Anterior cingulate cortex (tissue), 58 donors: ENCODE measurements at places on chromosomes 5 and 9.

DNA sequence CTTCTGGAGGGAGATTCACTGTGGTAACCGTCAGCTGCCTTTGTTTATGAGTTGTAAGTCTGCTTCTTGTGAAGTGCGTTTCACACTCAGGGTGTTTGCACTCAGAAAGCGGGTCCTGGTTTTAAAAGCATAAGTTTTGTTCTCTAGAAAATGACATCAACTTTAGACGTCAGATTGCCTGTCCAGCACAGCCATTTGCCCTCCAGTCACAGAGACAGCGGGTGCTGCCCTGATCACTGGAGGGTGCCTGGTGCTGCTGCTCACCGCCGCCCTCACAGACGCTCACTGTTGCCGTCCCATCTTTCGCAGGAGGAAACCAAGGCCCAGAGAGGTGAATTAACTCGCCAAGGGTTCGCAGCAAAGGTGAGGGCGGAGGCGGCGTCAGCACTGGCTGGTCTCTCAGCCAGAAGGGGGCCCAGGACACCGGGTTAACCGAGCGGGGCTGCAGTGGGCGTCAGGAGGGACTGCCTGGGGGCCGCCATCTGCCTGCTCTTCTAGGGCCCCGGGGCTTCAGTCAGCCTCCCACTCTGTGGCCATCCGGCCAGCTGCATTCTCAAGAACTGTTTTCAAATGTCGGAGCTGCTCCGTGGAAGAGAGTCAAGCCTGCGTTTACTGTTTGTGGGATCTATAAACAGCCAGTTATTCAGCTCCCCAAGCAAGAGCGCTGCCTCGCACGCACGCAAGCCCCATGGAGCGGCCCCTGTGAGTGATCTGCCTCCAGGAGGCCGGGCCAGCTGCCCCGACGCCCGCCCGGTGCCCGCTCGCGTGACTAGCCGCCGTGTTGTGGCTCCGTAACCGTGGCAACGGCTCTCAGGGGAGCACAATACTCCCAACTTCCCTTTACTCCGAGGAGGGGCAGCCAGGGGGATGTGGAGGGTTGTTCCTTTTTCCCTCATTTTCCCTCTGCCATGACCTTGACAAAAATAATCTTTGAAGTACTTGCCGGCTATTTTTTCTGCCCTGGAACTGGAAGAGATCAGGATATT, 43.4 kb upstream of the EXOC3 start:
- DNase-seq, result peak; percentile 42

GRCh38 chr9:136531904-136532798, 13.7 kb downstream of the NOTCH1 start:
- DNase-seq, result no peak

- DNase-seq, result no peak
These were observed 10.0 kb downstream of the INSYN2B start for GRCh38 chr5:169970339-169970738.

DNA sequence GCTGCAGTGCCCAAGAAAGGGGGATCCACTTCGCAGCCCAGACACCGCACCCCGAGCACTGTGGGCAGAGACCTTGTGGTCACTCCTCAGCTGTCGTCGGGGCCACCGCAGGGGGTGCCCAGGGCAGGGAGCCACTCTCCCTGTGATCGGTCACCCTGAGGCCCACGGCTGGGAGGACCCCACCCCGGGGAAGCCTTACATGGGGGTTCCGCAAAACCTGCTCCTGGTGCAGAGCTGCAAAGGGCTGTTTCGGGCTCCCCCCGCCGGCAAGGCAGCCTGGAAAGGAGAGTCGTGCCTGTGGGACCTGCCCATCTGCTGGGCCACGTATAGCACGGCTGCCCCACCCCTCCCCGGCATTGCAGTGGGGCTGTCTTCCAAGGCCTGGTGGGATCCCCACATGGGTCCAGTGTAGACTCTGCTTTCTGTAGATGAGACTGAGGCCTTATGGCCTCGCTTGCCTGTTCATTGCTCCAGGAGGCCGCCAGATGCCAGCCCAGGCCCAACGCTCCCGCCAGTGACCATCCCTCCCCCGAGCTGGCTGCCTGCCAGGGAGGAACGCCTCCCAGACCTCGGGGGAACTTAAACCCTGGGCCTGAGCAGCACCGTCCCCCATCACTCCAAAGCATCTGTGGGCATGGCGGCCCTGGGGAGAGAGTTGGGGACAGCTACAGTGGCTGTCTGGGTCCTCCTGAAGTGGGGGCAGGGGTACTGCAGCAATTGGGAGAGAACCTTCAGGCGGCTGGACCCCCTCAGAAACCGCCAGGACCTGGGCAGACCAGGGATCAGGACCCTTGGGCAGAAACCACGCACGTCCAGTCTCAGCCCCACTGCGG, 1.6 kb upstream of the DNLZ start:
- no peak for DNase-seq

DNA sequence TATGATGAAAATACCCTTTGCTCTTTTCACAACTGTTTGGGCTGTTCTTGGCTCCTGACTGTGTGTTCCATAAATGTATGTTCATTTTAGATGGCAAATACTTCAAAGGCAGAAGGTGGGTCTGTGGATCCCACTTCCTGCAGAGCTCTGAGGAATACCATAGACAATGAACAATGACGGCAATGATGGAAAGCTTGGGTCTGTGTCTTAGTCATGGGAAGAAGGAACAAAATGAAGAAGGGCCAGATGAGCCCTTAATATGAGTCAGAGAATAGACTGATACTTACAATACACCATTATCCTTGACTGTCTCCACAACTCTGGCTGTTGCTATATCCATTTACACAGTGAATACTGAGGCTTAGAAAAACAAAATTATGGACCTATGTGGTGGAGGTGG, 126.0 kb downstream of the SLIT3 start:
- DNase-seq, result no peak

DNA sequence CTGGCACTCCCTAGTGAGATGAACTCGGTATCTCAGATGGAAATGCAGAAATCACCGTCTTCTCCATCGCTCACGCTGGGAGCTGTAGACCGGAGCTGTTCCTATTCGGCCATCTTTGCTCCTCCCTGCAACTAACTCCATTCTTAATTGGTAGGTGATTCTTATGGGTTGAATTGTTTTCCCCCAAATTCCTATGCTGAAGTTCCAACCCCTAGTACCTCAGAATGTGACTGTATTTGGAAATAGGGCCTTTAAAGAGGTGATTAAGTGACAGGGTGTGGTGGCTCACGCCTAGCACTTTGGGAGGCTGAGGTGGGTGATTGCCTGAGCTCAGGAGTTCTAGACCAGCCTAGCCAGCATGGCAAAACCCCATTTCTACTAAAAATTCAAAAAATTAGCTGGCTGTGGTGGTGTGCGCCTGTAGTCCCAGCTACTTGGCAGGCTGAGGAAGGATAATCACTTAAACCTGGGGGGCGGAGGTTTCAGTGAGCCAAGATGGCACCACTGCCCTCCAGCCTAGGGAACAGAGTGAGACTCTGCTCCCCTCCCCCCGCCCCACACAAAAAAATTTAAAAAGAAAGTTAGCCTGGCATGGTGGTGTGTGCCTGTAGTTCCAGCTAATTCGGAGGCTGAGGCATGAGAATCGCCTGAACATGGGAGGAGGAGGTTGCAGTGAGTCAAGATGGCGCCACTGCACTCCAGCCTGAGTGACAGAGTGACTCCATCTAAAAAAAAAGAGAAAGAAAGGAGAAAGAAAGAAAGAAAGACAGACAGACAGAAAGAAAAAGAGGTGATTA, 25.2 kb upstream of the FOCAD start:
- DNase-seq, result no peak

- no peak for DNase-seq
These were observed 192.9 kb downstream of the RAB3C start for GRCh38 chr5:58775701-58776262.

DNA sequence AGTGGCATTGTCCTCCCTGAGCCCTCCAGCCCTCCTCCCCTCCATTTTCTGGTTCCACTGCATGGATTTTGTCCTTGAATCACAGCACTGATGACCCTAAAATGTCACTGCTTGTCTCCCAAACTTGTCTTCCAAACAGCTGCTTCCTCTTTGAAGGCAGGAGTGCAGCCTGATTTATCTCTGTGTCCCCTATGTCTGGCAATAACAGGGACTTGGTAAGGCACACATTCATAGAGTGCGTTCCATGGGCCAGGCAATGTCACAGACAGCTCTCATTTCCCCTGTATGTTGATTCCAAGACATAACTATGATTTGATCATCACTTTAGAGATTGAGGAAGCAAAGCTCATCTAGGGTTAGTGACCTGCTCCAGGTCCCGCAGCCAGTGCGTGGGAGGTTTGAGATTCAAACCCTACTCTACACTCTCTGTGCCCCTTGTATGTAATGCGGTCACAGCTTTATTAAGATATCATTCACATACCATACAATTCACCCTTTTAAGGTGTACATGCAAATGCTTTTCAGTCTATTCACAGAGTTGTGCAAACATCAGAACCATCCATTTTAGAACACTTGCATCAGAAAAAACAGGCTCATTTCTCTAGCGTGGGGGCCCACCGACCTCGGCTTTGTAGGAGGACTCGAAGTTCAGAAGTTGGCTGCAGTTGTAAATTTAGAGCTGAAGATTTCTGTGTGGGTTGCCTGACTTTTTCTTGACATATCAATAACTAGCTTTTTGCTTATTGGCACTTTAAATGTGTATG, 28.4 kb upstream of the BOD1 start:
- no peak for DNase-seq

DNA sequence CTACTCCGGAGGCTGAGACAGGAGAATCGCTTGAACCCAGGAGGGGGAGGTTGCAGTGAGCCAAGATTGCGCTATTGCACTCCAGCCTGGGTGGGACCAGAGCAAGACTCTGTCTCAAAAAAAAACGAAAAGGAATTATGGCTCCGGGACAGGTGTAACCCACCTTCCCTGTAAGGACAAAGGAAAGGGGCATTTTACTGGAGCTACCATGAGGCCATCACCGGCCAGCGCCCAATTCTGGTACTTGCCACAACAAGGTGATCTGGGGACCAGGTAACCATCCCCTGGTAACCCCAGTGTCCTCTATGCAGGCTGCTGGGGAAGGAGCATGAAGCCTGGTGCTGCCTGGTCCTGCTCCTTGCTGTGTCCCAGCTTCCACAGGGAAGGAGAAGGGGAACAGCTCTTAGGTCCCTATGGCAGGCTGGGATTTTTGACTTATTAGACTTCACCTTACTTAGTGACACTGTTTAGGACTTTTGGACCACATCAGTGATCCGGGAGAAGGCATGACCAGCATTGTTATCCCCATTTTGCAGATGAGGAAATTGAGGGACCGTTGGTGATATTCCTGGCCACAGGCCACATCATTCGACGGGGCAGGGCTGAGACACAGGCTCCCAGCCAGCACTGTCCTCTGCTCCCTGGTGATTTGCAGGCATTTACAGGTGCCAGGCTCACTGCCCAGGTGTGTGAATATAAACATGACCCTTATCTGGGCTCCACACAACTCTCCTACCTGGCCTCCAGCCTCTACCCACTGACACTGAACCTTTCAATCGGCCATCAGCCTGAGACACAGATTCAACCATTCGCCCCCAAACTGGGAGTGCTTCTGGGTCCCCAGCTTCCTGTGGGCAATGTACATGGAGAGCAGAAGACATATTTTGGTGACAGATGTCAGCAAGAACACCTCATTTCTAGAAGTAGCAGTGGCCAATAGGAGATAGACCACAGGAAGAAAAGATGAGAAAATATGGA, 26.5 kb upstream of the ABO start:
- DNase-seq, result no peak

DNA sequence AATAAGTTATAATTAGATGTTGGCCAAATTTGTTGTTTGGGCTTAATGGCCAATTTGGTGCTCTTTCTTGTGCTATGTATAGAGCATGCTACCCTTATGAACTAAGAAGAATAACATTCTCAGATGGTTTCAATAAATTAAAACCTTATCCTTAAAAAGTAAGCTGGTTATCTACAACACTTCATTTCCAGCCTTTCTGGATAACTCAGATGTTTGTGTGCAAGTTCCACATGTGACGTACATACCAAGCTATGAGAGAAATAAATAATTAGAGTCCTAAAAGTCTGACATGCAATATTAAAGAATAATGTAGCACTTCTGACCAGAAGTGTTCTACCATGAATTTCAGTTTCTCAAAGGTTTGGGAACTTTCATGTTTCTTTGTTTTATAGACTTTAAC, 11.7 kb downstream of the MTREX start:
- no peak for DNase-seq

- DNase-seq, result no peak
These were observed 259.0 kb downstream of the IRX2 start for GRCh38 chr5:2492476-2492875.

- DNase-seq, result no peak
These were observed 20.4 kb downstream of the FBXO10 start for GRCh38 chr9:37555786-37556185.

DNA sequence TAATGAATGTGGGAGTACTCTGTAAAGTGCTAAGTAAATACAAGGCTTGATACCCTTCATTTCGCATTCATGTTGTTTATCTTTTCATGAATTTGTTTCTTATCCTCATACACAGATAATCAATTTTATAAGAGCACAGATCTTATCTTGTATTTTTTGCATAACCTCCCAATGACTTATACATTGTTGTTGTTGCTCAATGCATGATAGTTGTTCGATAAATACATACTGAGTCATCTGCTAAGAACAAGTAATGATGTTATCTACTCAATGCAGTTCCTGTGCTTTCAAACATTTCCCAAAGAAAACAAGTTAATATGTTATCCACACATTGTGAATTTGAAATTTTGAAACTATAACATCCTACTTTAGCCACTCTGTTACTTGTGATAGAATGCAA, 60.7 kb downstream of the TAF11L14 start:
- DNase-seq, result no peak
